GM12878 (cell line): ENCODE measurements at places on chromosomes 1 and 21. TPM values are rescaled to one million over a fixed set of nuclear protein-coding genes. Genes with fewer than 3 reads are reported as not detected.

DNA sequence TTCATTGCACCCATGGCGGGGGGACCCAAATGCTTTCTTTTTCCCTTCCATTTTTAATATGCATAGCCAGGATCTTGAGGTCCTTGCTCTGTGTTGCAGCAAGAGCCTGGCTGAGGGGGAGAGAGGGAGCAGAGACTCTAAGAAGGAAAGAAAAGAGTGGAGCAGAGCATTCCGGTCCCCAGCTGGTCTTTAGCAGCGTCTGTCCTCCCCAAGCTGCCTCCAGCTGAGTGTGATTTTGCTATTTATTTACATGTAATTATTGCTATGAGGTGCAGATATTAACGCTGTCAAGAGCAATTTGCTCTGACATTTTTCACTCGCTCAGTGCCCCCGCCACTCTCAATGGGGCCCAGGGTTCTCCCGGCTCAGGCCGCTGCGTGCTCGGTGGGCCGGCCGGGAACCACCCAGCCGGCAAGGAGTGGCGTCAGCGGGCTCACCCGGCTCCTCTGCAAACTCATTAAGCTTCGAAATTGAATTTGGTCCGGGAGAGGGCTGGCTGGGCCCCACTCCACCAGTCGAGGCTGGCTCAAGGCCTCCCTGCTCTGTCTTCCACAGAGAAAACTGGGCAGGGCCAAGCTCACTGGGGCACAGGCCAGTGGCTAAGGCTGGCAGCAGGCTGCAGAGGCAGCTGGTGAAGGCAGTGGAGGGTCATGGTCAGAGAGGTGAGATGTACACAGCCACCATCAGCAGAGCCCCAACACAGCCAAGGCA lies 93.2 kb downstream of the PAX7 start:
- DNase-seq, result no peak

- DNase-seq, result no peak
Measured at GRCh38 chr1:229046251-229046853, 224.6 kb upstream of the RAB4A start.

DNA sequence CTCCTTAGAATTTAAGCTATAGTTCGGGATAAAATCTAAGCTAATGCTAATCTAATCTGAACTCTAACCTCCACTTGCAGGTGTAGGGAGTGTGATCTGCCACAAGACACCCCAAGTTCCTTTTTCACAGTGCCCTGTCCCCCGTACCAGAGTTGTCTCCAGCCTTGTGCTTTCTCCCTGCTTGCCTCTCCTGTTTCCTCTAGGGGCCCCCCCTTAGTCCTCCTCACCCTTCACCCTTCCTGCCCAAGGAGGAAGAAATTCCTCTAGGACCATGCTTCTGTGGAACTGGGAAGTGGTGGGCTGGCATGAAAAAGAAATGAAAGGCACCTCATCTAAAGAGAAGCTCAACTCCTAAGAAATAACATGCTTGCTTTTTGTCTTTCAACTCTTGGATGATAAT lies 50.2 kb upstream of the BCL9 start:
- DNase-seq, result no peak

DNA sequence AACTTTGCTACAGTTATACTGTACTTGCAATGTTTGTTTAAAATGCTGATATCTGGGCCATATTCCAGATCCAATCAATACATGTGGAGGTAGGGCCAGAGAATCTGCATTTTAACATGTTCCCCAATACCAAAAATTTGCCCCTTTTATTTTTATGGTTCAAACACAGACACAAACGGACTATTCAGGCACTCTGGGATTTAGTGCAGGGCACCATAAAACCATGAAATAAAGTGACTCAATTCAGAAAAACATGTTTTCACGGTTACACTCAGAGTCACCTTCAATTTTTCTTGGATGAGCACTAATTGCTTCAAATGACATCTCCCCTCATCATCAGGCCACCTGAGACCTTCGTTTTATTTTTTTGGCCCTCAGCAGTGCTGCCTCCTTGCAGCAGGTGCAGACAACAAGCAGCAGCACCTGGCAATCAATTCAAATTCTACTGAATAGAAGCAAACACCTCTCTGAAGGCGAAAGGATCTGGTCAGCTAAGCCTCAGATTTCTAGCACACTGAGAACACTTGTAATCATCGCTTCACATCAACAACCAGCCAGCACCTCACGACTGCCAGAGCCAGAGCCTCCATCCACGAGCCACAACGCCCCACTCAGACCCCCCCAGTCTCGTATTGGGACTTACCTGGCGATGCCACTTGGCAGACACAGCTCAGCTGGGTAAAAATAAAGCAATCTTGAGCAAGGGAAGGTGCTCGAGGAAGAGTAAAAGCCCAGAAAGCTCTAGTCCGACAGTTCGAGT lies 1.1 kb downstream of the ERO1B start:
- no peak for DNase-seq

- peak; percentile 5 for DNase-seq
Measured at GRCh38 chr21:25115021-25115420, 492.3 kb downstream of the MRPL39 start.

DNA sequence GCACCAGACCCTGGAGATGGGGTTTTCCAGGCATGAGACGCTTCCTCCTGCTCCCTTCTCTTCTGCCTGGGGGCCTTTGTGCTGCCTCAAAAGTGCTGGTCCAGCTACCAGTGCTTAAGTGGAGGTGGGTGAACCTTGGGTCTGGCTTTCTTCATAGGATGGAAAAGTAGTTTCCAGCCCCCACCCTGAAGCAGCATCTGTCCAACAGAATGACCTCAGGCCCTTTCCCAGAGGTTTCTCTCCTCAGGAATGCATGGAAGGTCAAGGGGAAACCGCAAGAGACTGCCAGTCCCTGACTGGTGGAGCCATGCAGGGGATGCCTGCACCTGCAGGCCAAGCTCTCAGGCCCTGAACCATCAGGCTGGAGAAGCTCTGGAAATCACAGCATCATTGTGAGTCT lies 63.8 kb downstream of the HMGB4 start:
- no peak for DNase-seq

GRCh38 chr1:26302733-26303405 lies 3.6 kb downstream of the UBXN11 start:
- DNase-seq, result no peak

GRCh38 chr1:116393792-116394191 lies 20.7 kb downstream of the ATP1A1 start:
- DNase-seq, result no peak

DNA sequence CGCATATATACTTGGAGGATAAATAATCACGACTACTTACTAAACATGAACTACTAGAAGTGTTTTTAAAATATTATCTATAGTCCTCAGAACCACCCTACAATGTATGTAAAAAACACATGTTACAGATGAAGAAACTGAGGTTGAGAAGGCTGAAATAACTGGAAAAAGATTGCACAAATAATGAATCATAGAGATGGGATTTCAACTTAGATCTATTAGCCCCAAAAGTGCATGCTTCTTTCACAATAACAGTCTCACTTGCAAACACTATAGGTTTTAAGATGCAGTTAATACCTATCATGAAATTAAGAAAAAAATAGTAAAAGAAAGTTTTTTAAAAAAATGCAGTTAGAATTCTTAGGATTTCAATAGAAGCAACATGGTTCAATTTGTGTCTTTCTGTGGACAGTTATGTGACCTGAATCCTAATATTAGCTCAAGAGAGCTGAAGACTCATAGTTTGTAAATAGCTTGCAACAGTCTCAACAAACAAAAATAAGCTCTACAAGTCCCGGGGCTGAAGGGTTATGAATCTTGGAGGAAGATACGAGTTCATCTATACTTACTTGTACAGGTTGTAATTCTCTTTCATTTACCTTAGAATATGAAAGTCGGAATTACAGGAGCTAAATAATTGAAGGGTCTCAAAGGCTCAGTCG lies 58.6 kb upstream of the NTPCR start:
- DNase-seq, result no peak

- no peak for DNase-seq
Measured at GRCh38 chr21:26437326-26438009, 135.6 kb downstream of the CYYR1 start.

- DNase-seq, result no peak
Measured at GRCh38 chr1:64502931-64503330, 33.0 kb downstream of the CACHD1 start.

DNA sequence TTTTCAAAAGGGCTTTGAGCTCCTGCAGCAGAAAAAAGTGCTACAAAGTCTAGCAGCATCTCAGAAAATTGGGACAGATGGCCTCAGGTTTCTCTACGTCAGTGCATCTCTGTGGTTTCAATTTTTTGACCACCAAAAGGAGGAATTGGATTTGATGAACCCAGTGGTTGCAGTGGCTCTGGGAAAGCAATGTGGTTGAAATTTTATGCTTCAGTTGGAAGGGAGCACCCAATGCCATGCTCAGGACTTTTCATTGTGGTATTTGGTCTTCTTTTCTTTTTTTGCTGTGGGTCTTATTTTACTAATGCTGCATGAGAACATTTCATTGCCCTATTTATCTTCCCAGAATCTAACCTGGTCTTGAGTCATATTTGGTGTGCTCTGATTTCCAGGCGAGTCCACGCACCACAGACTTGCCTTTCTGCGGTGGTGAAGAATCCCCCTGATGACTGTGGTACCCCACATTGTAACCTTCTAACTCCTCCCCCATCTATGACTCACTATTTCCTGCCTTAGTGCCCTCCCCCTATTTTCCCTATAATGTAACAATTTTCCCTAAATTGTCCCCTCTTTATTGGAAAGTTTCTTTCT lies 56.7 kb downstream of the S1PR1 start:
- peak; percentile 95 for DNase-seq

Gene FPGT
- polyA plus RNA-seq, result 14.3 and 16.5 TPM in 2 replicates

Gene TNFAIP8L2
- 12.8 and 15.7 TPM in 2 replicates for polyA plus RNA-seq

Gene TMEM125
- not detected in 2 replicates for polyA plus RNA-seq

Gene RIPK4
- polyA plus RNA-seq, result not detected in 2 replicates

Gene ASB17
- not detected in 2 replicates for polyA plus RNA-seq

Gene PPP1R12B
- 3.3 and 5.8 TPM in 2 replicates for polyA plus RNA-seq
